ENCODE measurements at places on chromosomes 16 and 17. TPM values are rescaled to one million over a fixed set of nuclear protein-coding genes. Genes with fewer than 3 reads are reported as not detected.

DNA sequence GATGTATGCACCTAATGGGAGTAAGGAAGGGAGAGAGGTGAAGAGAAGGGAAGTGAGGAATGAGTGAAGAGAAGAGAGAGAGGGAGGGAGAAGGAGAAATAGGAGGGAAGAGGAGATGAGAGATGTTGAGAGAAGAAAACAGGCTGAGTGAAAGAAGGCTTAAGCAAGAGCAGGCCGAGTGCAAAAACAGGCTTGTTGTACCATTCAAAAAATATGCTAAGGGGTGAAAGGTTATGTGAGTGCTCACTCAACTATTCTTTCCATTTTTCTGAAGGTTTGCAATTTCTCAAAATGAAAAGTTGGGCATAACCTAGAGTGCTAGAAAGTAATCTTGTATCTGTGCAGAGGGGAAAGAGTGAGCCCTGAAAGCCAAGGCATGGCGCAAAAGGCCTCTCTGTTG, 22.9 kb downstream of the RPGRIP1L start:
- DNase-seq: no peak

DNA sequence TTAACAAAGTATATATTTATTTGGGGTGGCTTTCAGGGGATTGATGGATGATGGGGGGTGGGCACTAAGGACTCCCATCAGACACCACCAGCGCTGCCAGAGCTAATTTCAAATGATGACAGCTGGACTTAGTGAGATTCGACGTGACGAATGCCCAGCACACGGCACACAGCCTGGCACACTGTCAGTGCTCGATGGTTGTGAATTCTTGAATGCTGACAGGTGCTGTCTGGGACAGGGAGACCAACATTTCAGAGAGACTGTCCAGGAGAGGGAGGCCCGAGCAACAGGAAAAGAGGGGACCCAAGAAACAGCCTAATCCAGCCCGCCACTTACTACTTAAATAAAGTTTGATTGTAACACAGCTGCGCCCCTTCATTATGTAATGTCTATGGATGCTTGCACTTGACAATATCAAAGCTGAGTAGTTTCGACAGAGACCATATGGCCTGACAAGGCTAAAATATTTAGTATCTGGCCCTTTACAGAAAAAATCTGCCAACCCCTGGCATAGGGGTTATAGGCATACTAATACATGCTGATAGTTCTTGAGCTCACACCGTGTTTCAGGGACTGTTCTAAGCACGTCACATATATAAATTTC, 6.2 kb upstream of the MPRIP start:
- DNase-seq: no peak

- no peak for DNase-seq
Observed at GRCh38 chr16:66359811-66360608, 6.5 kb upstream of the CDH5 start.

The RANGRF gene
- total RNA-seq: 11.3 TPM
